ENCODE measurements at places on chromosomes 7 and 10.

- no peak for DNase-seq
These were observed 117.9 kb upstream of the AGR3 start for GRCh38 chr7:16999541-17000267.

DNA sequence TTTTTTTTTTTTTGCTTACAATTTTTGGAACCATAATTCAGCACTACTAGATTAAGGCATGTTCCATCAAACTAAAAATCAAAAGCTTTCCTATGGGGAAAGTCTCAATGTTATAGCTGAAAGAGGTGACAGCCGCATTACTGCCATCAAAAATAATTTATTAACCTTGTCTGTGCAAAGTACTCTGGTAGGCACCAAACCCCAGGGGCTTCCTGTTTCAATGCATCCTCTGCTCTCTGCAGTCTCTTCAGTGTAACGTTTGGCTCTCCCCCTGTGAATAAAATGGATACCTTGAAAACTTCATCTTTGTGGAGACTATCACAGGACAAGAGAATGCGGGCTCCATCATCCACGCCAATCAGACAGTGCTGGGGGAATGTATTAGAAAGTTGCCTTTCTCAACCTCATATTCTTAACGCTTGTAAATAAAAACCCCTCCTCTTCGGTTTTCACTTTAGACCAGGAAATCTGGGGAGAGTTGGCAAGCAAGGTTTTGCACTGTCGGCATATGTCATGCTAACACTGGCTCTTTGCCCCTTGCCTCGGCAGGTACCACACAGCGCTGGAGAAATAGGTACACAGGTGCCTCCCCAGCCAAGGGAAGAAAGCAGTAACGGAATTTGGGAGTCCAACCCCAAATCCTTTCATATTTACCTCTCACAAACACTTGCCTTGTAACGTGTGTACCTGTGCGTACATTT is 1.6 kb upstream of the NRG3 start:
- DNase-seq: no peak

GRCh38 chr7:17939211-17939605 is 1.1 kb downstream of the SNX13 start:
- DNase-seq: no peak

DNA sequence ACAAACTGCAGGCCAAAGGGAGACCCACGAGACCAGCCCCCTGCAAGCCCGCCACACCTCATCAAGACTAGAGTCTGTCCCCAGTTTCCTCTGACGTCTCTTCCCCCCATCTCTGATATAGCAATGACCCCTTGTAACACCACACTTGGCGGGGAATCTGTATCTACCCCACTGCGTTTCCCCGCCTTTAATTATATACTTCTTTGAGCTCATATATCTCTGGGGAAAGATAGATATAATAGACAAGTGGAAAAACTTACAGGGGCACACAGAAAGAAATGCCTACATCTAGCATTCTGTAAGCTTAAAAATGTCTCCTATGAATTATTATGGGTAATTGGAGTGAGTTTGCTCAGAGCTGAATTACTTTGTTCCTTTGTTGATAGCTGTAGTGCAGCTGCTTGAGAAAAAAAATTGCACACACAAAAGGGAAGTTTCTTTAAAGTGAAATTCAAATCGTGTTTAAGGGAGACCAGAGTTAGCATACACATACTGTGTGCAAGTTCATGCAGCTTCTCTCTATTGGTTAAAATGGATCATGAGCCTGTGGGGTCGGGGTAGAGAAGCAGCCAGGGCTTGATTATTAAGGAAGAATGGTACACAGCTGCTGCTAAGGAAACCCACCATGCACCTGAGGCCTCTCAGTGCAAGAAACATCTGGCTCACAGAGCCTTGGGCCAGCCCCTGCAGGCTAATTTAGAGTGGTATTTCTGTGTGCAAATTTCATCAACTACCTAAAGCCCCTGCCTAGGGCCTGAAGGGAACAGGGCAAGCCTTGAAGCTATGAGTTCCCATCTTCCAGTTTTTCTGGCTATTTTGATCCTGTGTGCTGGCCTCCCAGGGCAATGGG is 32.5 kb downstream of the CDCA7L start:
- DNase-seq: no peak

DNA sequence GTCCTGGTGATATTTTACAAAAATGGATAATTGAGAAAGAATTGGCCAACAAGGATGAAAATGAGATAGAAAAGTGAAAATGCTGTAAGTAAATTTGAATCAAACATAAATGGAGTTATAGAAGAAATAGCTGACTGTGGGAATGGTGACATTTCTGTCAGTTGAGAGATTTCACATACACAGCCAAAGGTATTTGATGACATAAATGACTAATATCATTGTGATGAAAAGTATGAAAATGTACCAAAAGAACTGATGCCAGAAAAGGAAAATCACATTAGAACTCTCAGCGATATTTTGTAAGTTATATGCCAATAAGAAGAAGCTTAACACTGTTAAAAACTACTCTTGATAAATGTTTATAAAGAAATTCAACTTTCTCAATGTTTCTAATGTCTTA is 54.9 kb downstream of the TFPI2 start:
- DNase-seq: no peak

DNA sequence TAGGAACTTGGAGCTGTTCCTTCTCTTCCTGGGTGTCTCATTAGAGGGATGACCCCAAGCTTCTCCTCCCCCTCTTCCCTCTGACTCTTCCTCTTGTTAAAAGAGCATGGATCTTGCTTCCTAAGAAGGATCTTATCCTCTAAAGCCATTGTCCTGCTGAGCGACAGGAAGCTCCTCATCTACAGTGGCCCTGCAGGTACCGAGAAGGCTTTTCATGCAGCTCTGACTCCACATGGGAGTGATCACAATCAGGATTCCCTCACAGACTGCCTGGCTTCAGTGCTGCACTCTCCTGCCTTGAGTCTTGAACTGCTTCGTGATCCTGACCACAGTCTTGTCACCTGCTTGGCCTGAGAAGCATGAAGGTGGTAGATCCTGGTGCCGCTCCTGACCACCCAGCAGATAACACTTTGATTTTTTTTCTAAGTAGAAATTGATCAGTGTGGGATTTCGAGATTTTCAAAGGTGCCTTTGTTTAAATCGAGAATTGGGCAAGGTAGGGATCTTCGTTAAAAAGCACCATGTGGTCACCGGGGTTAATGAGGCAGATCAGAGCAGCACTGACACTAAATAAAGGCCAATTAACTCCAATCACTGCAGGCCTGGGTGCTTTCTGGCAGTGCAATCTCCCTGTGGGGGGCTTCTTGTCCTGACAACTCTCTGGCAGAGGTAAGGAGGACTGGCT is 376.4 kb downstream of the NRG3 start:
- no peak for DNase-seq

- no peak for DNase-seq
These were observed 122.7 kb downstream of the RAPGEF5 start for GRCh38 chr7:22234227-22234626.

DNA sequence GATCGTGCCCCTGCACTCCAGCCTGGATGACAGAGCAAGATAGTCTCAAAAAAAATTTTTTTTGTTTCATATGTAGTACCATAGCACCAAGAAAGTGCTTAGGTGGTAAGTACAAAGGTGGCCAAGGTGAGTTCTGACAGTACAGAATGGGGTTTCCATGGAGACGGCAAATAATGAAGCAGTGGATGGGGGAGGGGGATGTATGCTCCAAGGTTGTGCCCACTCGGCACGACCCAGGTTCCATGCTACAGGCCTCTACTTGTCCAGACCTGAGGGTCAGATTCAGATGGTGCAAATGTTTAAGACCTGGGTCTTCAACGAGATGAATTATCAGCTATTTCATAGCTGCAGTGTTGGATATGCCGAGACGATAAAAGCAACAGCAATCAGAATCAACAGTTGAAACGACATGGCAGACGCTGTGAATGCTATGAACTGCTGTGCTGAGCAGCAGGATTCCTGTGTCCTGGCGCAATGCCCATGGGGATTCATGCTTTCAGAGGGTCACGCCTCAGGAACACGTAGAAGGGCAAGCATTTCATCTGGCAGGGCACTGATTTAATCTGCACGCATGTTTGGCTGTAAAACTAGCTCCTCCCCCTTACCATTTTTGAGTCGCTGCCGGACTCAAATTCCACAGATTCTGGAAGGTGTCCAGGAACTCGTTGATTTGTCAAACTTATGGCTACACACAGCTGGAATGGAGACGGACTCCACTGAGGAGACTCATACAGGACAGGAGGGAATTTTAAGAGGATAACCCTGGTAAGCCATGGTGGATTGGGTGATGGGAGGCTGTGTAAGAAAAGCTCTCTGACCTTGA is 256.5 kb downstream of the FRMD4A start:
- no peak for DNase-seq

Measured in stimulated activated CD4-positive, alpha-beta T cell treated with anti-CD3 and anti-CD28 coated beads, Interleukin-15, amount 100 ng/mL, for 1 hour (primary cell).